Dermis microvascular lymphatic vessel endothelial cell (primary cell): ENCODE measurements at places on chromosomes 11 and 22. TPM values are rescaled to one million over a fixed set of nuclear protein-coding genes. Genes with fewer than 3 reads are reported as not detected.

DLG2 gene
- total RNA-seq, result 0.13 and 0.51 TPM in 2 replicates

FOLH1 gene
- under 0.01 TPM in 1 of 2 replicates, not detected in the other for total RNA-seq

ZFTA gene
- total RNA-seq, result 7.6 and 12.9 TPM in 2 replicates

IGLL1 gene
- total RNA-seq, result not detected in 2 replicates

CDC42EP1 gene
- 6.8 and 14.8 TPM in 2 replicates for total RNA-seq

HSPA8 gene
- total RNA-seq, result 2,469 and 3,052 TPM in 2 replicates

CLP1 gene
- 17.5 and 23.8 TPM in 2 replicates for total RNA-seq

TMPRSS13 gene
- not detected in 2 replicates for total RNA-seq

KRTAP5-9 gene
- total RNA-seq, result not detected in 2 replicates

HEPACAM gene
- total RNA-seq, result under 0.01 TPM in 2 replicates

OR5T3 gene
- total RNA-seq, result not detected in 2 replicates

DNA sequence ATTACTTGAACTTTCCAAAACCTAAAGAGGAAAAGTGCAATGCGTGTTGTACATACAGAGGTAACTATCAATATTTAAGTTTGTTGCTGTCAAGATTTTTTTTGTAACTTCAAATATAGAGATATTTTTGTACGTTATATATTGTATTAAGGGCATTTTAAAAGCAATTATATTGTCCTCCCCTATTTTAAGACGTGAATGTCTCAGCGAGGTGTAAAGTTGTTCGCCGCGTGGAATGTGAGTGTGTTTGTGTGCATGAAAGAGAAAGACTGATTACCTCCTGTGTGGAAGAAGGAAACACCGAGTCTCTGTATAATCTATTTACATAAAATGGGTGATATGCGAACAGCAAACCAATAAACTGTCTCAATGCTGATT lies 2.1 kb downstream of the ADM start:
- DNase-seq, result no peak

- no peak for DNase-seq
These were observed 12.8 kb upstream of the OSBPL5 start for GRCh38 chr11:3177931-3178330.

DNA sequence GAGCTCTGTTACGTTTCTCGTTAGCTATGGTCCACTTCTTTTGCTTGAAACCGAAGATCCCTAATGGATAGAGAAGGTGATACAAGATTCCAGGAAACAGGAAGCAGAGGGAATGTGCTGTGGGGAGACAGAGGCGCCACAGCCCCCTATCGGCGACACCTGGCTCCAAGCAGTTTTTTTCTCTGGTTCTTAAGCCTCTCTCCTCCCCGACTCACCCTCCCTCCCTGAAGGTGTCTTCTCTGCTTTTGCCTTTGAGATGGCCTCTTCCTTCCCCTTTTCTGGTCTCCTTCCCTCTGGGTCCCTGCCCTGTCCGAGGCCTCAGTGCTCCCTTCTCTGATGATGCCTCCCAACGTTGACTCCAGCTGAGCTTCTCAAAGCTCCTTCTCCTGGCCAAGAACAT lies 14.2 kb upstream of the APOBEC3A start:
- no peak for DNase-seq

DNA sequence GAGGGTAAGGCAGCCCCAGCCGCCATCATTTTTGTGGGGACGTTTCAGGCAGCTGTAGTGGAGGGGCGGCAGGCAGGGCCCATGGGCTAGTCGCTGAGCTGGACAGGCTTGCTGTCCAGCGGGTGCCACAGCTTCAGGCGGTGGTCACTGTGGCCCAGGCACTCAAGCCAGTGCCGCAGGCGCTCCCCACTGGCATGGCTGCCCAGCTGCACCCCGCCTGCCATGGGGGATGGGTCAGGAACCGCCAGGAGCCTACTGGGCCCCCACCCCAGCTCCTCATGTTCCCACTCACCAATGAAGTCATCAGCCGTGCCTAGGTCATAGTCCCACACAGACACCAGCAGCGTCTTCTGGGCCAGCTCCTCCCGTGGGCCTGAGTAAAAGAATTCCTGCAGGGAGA lies 6.0 kb downstream of the NDUFV1 start:
- DNase-seq, result no peak

- DNase-seq, result no peak
These were observed 3.3 kb downstream of the IL18BP start for GRCh38 chr11:72001834-72002591.

DNA sequence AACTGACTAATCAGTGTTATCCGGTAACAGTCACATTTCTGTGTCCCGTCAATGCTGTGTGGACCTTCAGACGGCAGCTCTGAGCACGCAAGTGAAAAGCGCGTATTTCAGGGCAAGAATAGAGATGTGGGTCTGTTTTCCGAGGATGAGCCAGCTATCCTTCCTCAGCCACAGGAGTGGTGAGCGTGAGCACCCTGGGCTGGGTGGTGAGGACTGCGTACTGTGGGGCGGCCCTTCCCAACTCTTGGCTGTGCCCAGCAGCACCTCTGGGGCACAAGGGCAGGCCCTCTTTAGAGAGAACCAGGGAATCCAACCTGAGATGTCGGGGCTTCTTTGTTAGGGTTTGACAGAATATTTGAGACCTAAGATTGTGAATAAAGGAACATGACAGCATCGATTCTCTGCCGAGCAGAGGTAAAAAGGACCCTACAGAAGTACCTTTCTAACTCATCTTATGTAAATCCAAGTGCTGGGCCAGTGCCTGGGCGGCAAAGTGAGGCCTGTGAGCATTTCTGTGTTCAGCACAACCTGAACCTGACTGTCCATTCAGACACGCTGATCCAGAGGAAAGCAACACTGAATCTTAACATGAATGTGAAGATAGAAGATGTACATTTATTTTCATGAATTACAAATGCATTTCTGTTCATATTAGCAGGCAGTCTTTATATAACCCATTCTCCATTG lies 26.5 kb upstream of the YPEL1 start:
- DNase-seq, result no peak

DNA sequence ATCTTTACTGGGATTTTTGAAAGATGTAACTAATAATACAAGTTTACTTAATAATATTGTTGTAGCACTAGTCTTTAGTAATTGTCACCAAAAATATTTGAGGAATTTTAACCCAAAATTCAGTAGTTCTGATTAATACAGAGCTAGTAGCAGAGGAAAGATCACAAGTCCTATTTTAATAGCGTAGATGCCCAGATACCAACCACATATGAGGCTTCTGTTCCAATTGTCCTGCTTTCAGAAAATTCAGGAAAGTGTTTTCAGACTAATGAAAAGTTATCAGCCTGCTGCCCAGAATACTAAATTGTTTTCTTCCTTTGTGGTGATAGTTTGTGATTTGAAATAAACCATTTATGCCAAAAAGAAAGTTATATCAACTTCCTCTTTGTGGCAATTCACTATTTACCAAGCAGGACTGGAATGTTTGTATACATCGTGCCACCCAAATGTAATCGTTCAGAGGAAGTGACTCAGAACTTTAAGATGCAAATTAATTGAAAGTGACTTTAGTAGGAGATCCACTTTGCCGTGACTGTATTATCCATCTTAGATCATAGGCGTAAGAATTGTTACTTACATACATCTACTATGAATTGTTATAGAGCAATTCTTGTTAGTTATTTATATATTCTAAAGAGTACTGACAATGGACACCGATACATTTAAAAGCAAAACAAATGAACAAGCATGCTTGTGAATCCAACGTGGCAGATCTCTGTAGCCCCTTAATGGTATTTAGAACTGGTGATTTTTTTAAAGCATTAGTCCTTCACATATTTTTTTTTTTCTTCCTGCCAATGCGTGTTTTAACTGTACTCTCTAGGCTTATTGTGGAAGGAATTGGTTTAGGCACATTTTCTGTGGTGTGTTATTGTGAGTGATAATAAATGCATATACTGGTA lies 231.0 kb downstream of the DDX10 start:
- DNase-seq, result no peak

- no peak for DNase-seq
These were observed 690 bp downstream of the CSNK1E start for GRCh38 chr22:38316364-38317121.

- no peak for DNase-seq
These were observed 252.1 kb downstream of the DDX10 start for GRCh38 chr11:108916935-108917334.

- DNase-seq, result no peak
These were observed 13.3 kb upstream of the CACNA1I start for GRCh38 chr22:39556970-39557841.

- no peak for DNase-seq
These were observed 4.2 kb downstream of the MRGPRD start for GRCh38 chr11:68976563-68976962.

DNA sequence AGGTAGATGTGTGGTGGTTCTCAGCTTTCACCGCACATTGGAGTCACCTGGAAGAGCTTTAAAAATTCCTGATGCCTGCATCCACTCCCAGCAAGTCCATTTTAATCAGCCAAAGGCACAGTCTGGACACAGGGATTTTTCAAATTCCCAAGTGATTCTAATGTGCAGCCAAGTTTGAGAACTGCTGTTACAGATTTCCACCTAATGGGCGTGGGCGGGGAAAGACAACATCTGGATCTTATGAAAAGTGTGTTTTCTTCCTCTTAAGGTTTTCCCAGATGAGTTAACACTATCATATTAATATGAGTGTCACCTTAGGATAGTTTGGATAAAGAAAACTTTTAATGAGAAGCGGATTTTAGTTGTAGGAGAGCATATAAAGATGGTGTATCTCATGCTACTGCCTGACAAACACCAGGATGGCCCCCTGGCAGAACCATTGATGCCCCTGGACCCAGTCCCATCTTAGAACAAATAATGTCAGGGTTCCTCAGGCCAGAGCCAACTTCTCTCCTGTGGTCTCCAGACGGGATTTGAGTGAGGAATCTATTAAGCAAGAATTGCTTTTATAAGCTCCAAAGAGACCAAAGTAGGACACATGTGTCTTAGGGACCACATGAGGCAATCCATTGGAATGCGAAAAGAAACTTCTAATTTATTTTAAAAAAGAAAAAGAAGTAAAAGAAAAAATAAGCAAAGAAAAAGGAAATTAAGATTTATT lies 31.9 kb downstream of the POU2AF1 start:
- DNase-seq, result no peak

DNA sequence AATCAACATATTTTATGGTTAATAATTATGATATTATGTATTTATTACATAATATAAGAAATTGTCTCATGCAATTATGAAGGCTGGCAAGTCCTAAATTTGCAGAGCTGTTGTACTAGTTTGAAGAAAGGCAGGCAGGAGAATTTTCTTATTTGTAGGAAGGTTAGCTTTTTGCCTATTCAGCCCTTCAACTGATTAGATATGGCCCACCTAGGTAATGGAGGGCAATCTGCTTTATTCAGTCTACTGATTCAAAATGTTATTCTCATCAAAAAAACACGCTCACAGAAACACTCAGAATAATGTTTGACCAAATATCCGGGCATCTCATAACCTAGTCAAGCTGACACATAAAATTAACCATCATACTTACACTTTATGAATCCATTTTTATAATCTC lies 589.0 kb downstream of the NELL1 start:
- no peak for DNase-seq

GRCh38 chr11:10875430-10876021 lies 17.7 kb upstream of the ZBED5 start:
- no peak for DNase-seq

DNA sequence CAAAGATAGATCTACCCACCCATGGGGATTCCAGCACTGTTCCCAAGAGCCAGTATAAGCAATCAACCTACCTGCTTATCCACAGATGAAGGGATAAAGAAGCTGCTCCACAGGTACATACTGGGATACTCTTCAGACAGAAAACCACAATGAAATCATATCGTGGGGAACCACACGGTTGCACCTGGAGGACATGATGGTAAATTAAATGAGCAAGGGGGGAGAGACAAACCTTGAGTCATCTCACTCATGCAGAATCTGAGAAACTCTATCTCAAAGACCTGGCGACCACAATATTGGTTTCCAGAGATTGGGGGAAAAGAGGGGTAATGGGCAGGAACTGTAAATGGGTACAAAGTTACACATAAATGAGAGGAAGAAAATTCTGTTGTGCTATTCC lies 14.5 kb downstream of the RGL4 start:
- DNase-seq, result no peak

- DNase-seq, result no peak
These were observed 48.6 kb downstream of the ARFGAP3 start for GRCh38 chr22:42808521-42808920.

GRCh38 chr11:60924110-60924905 lies at the start of gene TMEM132A:
TMEM132A (plus strand) TSS chr11:60924460; CDS start chr11:60924634, 174 bp downstream.
- peak; percentile 43 for DNase-seq

GRCh38 chr11:95589893-95590612 lies 199.5 kb downstream of the FAM76B start:
- DNase-seq, result no peak

DNA sequence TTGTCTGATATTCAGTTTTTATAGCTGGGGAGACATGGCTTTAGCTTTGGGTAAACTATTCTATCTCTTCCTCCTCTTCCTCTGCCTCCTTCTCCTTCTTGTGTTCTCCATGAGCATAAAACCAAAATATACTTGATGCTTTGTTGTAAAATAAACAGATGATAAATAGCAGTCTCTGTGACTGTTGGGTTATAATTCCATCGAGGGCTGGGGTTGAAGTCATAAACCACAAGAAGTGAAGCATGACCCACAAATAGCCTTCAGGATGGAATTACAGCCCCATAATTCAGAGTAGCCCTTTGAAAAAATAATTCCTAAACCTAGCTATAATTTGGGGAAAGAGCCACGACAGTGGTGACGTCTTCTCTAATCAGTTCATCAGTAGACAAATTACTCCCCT lies 177.7 kb downstream of the SNX19 start:
- DNase-seq, result no peak

DNA sequence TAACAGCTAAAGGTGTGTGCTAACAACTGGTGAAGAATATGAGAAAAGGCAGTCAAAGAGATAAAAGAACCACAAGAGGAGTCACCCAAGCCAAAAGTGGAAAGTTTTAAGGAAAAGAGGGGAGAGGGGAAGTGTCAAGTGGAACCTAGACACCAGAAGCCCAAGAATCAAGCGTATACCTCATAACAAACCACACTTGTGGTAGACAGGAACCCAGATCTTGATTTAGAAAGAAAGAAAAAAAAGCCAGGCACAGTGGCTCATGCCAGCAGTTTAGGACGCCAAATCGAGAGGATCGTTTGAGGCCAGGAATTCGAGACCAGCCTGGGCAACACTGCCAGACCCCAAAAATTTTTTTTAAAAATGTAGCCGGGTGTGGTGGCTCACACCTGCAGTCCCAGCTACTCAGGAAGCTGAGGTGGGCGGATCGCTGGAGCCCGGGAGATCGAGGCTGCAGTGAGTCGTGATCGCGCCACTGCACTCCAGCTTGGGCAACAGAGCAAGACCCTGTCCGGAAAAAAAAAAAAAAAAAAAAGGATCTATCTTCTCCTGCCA lies 877 bp downstream of the SLC25A17 start:
- DNase-seq, result no peak

GRCh38 chr11:10973416-10973815 lies 115.6 kb upstream of the ZBED5 start:
- DNase-seq, result no peak
